Stimulated activated effector memory CD8-positive, alpha-beta T cell treated with anti-CD3 and anti-CD28 coated beads, Interleukin-12 subunit alpha, Interleukin-12 subunit beta, amount 100 ng/mL, for 72 hours (primary cell): ENCODE measurements at places on chromosomes 12 and 14.
A peak's percentile ranks its signal among the peaks of the same experiment; 100 is the strongest.

GRCh38 chr12:58496411-58497190 lies 423.7 kb downstream of the LRIG3 start:
- DNase-seq: no peak

DNA sequence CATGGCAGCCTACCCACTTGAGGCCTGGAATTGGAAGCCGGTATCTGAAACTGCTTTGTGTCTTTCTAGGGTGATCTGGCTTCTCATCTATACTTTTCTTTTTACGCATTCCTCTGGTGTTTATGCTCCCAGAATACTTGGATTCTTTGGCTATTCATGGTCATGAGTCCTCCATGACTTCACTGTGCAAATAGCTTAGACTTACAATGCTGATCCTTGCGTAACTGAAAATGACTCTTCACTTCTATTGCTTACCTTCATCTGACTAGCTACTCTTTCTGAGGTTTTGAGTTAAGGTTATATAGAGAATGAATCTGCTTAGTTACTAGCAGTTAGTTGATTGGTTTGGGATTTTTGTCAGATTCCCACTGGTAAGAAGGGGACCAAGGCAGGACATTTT lies 121.7 kb upstream of the NOVA1 start:
- no peak for DNase-seq

GRCh38 chr14:104243200-104243599 lies 104.8 kb downstream of the KIF26A start:
- DNase-seq: no peak

GRCh38 chr12:102565555-102565954 lies 85.2 kb upstream of the IGF1 start:
- no peak for DNase-seq

DNA sequence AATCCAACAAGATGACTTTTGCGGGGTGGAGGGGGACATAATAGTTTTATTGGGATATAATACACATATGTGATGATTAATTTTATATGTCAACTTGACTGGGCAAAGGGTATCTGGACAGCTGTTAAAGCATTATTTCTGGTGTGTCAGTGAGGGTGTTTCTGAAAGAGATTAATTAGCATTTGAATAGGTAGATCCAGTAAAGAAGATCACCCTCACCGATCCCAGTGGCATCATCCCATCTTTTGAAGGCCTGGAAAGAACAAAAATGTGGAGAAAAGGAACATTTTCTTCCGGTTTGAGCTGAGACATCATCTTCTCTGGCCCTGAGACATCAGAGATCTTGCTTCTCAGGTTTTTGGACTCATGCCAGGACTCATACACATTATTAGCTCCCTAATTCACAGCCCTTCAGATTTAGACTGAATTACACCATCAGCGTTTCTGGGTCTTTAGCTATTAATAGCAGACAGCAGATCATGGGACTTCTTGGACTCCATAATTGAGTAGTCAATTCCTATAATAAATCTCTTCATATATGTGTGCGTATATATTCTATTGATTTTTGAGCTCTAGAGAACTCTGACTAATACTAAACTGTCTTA lies 283.6 kb downstream of the PCNX1 start:
- no peak for DNase-seq

DNA sequence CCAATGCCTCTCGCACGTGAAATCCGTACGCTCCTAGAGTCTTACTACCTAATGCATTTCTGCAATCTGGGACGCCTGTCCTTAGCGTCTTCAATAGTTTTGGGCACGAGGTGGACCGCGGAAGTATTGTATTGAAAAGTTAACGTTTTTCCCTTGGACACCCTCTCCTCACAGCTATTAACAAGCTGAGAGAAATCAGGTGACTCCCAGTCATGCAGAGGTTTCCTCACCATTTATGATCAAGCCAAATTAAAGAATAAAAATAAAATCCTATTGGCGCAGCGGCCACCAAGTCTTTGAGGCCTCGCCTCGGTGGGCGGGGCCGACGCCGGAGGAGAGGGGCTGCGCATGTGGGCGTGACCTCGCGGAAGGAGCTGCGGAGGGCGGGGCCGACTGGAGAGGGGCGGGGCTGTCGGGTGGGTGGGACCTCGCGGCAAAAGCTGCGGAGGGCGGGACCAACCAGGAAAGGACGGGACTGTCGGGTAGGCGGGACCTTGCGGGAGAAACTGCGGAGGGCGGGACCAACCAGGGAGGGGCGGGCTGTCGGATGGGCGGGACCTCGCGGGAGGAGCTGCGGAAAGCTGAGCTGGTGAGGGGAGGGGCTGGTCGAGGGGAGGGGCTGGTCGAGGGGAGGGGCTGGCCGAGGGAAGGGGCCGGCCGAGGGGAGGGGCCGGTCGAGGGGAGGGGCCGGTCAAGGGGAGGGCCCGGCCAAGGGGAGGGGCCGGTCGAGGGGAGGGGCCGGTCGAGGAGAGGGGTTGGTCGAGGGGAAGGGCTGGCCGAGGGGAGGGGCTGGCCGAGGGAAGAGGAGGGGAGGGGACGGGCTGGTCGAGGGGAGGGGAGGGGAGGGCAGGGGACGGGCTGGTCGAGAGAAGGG lies 1.1 kb upstream of the PPP2R5C start:
- peak; percentile 92 for DNase-seq

DNA sequence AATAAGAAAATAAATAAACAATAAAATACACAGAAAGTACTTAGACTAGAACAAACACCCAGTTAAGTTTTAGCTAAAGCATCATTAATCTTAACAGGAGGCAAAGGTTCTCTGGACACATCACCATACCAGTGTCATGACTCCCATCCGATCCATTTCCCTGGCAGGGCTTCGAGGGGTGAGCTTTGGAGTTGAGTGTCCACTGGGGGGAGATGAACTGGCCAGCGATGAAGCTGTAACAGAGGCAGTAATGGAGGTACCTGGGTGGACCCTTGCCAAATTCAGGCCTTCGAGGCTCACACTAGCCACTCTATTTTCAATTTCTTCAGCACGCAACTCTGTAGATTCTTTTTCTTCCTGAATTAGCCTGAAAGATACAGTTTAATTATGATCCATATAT lies 269.5 kb downstream of the ACSS3 start:
- DNase-seq: no peak

GRCh38 chr12:124073356-124074035 lies 100.5 kb downstream of the ZNF664 start:
- DNase-seq: no peak
